ENCODE measurements at places on chromosomes 12 and 14.

DNA sequence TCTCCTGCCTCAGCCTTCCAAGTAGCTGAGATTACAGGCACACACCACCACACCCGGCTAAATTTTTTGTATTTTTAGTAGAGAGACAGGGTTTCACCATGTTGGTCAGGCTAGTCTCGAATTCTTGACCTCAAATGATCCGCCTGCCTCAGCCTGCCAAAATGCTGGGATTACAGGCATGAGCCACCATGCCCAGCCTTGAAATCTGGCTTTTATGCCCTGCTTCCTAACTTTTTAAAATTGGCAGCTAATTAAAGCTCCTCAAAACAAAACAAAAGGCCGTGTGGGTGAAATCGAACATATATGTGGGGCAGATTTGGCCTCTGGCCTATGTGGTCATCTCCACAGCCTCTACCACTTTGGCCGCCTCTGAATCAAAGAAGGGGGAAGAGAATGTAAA is 37.9 kb downstream of the KCTD10 start:
- DNase-seq, result no peak

DNA sequence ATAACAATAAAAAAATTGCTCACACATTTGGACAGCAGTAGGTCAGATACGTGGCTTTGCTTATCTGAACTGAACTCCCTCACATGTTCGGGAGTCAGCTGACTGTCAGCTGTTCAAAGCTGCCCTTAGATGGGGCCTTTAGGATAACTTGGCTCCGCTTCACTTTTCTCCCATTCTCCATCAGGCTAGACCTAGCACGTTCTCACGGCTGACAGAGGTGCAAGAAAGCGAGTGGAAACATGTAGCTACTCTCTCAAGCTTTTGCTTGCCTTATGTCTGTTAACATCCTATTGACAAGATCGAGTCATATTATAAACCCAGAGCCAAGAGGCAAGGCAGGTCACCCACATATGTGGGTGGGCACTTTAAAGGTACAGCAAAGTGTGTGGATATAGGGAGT is 112.0 kb upstream of the PDZRN4 start:
- no peak for DNase-seq

DNA sequence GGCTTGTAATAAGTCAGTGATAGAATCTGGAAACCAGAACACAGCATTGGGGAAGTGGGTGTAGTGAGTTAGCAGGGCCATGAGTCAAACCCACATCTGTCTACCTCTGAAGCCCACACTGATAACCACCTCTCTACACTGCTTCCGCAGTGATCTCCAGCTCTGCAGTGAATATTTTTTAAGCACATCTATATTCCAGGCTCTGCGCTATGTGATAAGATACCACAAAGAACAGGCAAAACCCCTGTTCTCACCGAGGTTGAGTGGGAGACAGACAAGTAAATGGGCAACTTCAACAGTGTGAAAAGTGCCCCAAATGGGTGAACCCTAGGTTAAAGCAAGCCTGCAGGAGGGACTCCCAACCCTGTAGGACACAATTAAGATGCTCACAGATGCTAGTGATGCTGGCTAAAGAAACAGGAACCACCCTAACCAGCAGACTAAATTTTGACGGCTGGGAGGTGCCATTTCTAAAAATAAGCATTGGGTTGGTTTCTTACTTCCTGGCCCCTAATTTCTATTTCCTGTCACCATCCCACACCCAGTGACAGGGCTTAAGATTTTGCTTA is 375.0 kb downstream of the DPF3 start:
- DNase-seq, result no peak

GRCh38 chr12:42980441-42980840 is 390.9 kb upstream of the PRICKLE1 start:
- DNase-seq, result no peak

GRCh38 chr14:101504096-101504948 is 57.0 kb upstream of the DIO3 start:
- DNase-seq, result no peak

- DNase-seq, result no peak
Measured at GRCh38 chr12:122888232-122888752, 7.6 kb downstream of the VPS37B start.

- DNase-seq, result no peak
Measured at GRCh38 chr12:22190-22529, 44.4 kb upstream of the IQSEC3 start.

DNA sequence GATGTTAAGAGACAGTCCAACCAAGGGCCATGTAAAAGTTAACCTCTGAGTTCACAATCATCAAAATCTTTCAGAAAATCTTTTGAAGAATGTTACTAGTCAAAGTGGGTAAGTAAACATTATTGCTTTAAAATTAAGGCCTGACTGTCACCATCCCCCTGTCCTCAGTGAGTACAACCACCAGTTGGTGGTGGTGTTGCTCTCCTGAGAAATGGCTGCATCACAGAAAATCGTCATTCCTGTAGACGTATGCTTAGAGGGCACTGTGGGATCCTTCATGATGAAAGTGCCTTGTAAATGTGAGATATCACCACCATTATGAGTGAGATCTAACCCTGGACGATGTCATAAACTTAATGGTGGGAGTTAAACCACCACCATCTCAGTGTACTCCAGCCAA is 451.2 kb downstream of the RPS29 start:
- DNase-seq, result no peak

GRCh38 chr12:53660041-53660440 is 15.8 kb downstream of the ATP5MC2 start:
- DNase-seq, result no peak

DNA sequence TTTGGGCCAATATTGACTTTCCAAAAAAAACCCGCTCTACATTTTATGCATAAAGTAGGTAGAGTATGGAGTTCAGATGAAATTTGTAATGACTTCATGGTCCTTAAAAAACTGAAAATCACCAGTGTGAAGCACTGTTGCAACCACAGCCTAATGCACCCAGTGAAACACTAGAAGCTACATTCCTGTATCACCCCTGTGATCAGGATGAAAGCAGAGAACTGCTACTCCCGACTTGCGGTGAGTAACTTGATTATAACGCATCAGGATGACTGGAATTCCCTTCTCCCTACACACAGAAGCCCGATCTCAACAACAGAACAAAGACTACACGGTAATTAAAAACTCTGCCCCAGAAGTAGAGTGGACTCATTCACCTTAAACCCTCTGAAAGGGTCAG is 33.8 kb downstream of the SPTB start:
- DNase-seq, result peak; percentile 23

GRCh38 chr12:43072431-43072830 is 479.6 kb downstream of the ADAMTS20 start:
- no peak for DNase-seq

DNA sequence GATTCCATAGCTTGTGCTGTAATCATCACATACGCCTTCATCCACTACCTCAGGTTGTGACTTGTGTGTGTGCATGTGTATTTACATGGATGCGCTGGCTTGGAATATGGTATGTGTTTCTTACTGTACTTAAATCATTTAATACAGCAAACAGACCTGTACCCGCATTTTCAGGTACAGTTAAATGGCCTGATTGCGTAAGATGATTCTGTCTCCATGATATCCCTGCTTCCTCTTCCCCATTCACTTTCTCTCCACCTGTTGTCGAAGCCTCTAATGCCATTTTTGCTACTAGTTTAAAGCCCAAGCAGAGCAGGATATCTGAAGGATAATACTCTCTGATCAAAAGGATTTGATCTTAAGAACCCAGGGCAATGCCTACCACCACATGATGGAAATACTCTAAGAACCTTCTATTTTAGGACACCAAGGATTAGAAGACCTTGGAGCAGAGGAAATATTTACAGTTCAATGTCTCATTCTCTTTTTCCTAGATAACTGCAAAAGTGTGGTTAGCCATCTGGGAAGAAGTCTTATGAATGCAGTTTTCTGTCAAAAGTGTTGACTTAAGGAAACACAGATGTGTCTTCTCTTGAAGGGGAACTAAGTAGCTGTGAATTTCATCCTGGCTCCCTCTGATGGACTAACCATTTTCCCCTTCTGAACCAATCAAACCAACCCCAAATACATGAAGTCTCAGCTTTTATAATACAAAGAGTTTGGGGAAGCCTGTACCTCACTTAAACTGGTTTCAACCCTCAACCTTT is 78.7 kb downstream of the HELB start:
- no peak for DNase-seq

Measured in HS-27A (cell line).